Right lobe of liver (tissue), 6 donors: ENCODE measurements at places on chromosomes 1 and 21. TPM values are rescaled to one million over a fixed set of nuclear protein-coding genes. Genes with fewer than 3 reads are reported as not detected.

Gene LCE3E
- not detected for total RNA-seq

GRCh38 chr1:17207046-17207445 is 2.1 kb downstream of the PADI1 start:
- peak; percentile 57 for DNase-seq

DNA sequence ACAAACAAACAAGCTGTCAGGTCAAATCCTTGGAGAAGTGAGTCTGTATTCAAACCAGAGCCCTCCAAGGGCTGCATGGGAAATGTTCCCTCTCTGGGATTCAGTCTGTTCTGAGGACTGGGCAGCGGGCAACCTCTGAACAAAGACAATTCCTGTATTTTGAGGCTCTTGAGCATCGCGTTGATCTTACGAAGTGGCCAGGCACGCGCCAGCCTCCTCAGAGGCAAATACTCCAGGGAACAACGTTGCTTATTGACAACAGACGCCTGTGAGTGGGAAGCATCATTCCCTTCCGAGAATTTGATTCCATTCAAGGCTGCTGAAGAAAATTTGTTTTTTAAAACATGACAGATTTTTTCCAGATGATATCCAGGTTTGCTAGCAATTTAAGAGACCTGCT is 20.0 kb upstream of the TACSTD2 start:
- DNase-seq = no peak

DNA sequence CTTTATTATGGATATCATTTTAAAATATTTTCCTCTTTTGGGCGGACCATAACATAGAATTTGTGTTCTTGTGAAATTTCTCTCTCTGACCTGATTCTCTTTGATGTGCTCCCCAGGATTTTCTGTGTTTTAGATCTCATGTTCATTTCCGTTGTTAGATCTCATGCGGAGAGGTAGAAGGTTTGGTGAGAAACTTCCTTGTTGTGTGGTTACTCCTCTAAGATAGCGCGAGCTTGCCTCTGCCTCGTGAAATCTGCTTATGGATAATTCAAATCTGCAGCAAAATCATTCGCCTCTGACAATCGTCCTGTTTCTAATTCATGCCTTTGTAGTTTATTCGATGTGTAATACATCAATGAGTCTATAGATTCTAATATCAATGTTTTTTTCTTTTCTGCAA is 580.4 kb downstream of the USP25 start:
- no peak for DNase-seq

- DNase-seq = no peak
These were observed 294.1 kb upstream of the SGIP1 start for GRCh38 chr1:66239834-66240233.

GRCh38 chr1:119731060-119731459 is 19.3 kb downstream of the PHGDH start:
- DNase-seq = no peak
